Suppressor macrophage (primary cell): ENCODE measurements at places on chromosomes 6 and 20.

DNA sequence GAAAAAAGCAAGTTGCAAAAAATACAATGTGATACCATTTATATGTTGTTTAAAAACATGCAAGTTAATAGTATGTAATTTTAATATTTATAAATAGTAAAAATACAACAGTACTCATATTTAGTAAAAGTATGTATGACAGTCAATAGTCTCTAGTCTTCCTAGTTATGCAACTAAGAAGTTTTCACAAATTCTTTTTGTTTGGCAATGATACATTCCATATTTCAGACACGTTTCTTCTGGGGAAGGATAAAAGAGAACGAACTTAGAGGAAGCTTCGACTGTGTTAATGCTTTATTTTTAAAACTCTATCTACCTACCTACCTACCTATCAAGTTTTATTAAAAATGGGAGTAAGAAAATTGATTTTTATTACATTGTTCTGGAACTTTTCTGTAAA is 77.7 kb downstream of the UBE3D start:
- no peak for DNase-seq

DNA sequence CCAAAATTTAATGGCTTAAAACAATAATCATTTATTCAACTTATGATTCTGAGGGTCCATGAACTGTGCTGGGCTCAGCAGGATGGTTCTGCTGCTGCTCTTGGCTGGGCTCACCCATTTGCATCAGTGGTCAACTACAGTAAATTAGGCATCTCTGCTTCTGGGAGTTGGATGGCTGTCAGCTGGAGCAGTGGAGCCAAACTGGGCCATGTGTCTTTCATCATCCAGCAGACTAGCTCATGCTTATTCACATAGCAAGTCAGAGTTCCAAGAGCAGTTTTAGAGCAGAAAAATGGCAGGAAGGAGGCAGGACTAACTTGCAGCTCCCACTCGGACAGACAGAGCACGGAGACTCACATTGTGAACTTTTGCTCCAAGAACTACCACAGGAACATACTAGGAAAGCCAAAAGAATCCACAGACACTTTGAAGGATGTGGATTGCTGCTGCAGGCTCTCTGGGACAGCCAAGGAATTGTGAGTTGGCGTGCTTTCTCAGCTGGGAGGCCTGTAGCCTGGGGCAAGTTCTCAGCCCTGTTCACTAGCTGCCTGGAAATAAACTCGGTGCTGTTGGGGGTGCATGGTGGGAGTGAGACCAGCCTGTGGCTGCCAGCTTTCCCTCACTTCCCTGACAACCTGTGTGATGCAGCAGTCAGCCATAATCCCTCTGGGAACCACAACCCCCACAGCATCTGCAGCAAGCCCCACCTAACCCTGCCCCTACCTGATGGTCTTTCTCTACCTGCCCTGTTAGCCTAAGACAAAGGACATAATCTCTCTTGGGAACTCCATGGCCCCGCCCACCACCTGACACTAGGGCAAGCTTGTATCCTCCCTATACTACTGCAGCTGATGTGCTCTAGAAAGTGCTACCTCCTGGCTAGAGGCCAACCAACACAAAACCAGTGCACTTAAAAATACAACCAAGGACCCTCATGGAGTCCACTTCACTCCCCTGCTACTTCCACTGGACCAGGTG is 129.0 kb downstream of the JPH2 start:
- DNase-seq, result no peak

- peak; percentile 62 for DNase-seq
Observed at GRCh38 chr20:10218536-10219451, at the start of gene SNAP25. TSS of gene SNAP25 (plus strand) at chr20:10218830. CDS start at chr20:10275492, 56,662 bp downstream.

GRCh38 chr6:67736161-67736560 is 898.9 kb upstream of the ADGRB3 start:
- no peak for DNase-seq

DNA sequence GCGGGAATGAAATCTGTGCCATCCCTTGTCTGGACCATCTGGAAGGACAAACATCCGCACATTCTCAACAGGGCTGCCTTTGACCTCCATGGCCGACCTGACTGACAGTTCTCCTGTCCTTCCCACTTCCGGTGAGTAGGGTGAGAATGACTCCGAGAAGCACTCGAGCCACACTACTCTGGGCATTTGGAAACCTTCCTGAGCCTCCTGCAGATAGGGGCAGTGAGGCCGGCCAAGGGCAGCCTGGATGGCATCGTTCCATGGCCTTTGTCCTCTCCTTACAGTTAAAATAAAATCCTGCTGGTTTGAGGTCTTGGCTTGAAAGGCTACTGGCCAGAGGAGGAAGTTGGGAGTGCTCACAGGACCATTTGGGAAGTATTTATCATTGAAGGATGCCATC is 70.9 kb upstream of the QKI start:
- DNase-seq, result no peak

- no peak for DNase-seq
Observed at GRCh38 chr20:5316188-5317158, at the start of gene PROKR2. TSS of gene PROKR2 (minus strand) at chr20:5316954. CDS start at chr20:5314369, 2,585 bp downstream.

DNA sequence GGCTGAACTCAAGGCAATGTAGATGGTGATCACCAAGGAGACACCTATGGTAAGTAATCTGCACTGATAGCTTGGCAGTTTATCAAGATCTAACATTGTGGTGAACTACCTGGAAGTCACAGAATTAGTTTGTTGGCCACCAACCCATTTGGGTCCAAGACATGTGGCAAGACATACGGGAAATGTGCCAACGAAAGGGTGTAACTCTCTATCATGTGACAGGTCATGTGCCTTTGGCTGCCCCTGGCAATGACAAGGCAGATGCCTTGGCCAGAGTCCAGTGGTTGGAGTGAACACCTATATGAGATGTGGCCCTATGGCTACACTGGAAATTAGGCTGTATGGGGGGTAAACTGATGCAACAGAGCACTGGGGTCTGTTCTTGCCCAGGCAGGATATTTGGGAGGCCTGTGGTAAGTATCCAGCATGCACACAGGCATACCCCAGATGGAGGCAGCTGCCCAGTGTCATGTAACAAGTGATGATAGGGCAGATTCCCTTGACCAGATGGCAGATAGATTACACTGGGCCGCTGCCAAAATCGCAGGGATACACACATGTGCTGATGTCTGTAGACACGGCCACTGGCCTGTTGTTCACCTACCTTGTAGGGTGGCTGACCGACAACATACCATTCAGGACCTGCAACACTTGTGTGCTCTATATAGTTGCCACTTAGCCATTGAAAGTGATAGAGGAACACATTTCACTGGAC is 35.5 kb upstream of the HSF2 start:
- no peak for DNase-seq

GRCh38 chr20:48154040-48154765 is 368.9 kb upstream of the SULF2 start:
- no peak for DNase-seq

- no peak for DNase-seq
Observed at GRCh38 chr6:170227996-170228945, 62.6 kb downstream of the DLL1 start.

- DNase-seq, result no peak
Observed at GRCh38 chr6:106286746-106287145, 38.8 kb downstream of the ATG5 start.

GRCh38 chr6:105400501-105400900 is 2.4 kb downstream of the PREP start:
- peak; percentile 47 for DNase-seq

GRCh38 chr6:40543146-40543545 is 44.0 kb downstream of the LRFN2 start:
- no peak for DNase-seq

DNA sequence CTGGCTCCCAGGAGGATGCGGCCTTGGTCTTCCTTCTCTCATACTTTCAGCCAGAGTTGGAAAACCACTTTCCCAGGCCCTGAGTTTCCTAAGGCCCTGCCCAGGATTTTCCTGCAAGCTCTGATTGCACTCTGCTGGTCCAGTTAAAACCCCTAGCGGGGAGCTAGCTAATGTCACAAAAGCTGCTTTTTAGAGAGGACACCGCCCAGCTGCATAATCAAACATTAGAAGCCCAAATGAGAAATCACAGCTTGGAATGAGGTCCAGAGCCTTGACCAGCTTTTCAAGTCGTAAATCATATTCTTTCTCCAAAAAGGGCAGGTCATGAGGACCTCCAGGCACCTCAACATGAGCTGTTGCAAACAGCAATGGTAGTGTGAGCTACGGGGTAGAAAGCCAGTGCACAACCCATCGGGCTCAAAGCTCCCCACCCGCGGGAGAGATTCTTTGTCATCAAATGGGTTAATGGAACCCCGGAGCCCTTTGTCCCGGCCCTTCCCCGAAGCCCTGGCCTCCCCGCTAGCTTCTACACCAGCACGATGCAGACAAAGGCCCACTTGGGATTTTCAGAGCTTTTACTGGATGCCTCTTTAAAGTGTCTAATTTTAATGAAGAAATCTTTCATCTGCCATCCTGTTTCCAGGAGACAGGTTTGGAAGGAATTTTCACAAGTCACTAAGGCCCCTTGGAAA is 134.0 kb downstream of the SCML4 start:
- no peak for DNase-seq

DNA sequence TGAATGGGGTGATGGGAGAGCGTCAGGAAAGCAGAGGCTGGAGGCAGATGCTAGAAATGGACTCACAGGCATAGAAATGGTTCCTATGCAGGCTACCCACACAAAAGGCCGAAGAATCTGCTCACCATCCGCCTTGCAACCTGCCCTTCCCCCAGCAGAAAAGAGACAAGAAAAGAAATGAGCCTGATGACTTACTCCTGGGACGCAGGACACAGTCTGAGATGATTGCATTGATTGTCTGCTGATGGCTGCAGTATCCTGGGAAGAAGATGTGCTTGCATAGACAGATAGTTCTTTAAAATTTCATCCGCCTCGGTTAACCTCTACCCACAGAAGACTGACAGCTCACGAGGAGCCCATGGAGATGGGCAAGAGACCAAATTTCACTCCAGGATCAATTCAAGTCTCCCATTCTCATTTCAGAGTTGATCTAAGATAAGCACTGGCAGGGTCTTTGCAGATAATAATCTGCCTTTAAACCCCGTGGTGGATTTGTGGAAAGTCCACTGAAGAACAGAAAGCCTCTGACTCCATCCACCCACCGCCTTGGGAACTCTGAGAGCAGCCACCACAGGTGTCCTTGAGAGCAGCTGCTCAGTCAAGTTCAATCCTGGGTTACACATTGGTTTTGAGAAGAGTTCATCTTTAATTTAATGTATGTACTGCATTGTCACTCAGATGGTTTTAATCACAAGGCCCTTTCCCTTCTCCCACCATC is 7.2 kb downstream of the AGPAT4 start:
- DNase-seq, result peak; percentile 31

GRCh38 chr6:135250751-135251497 is 69.8 kb downstream of the MYB start:
- DNase-seq, result no peak

DNA sequence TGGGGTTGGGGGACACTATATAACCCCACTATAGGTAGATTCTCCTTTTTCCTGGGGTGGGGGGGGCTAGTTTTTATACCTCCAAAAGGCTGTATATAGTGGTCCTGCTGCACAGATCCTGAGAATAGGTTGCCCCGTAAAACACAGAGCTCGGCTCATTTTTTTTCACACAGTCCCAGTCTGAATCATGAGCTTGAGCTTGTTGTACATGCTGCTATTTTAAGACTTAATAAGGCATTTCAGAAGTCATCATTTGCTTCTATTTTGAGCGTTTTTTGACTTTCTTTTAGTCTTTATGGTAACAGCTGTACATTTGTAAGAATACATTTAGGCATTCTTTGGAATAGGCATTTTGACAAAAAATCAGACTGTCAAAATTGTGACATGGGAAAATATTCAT is 30.5 kb downstream of the SLC9A8 start:
- DNase-seq, result no peak

DNA sequence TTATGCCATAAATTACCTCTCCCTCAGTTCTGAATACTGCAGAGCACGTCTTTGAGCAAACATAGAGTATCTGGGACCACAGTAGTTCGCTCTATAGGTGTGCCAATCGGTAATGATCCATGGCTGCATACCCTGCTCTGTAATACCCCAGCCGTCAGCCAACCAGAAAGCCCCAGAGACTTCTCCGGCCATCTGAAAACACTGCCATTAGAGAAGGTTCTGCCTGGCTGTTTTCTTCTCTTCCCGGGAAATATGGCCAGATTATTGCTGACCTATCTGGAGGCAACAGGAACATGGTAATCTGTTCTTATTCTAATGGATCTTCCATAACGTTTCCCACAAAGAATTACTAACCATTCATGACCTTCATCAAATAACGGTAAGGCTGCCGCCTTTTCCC is 139.9 kb downstream of the RPS12 start:
- DNase-seq, result no peak

- peak; percentile 72 for DNase-seq
Observed at GRCh38 chr20:60137657-60138245, 179.5 kb downstream of the CDH26 start.

GRCh38 chr6:106546261-106546690 is 83.0 kb downstream of the RTN4IP1 start:
- no peak for DNase-seq

- DNase-seq, result peak; percentile 2
Observed at GRCh38 chr6:684831-685636, 7.9 kb downstream of the EXOC2 start.

DNA sequence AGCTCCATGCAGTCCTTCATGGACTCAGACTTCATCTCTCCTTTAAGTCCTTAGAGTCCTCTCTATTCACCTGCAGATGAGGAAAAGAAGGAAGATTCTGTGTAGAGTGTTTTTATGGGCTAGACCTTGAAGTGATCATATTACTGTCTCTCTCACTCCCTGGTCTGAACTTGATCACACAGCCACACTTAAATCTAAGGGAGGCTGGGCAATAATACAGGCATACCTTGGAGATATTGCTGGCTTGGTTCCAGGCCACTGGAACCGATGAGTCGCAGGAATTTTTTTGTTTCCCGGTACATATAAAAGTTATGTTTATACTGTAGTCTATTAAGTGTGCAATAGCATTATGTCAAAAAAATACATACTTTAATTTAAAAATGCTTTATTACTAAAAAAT is 59.2 kb upstream of the FOXO3 start:
- DNase-seq, result no peak

- DNase-seq, result no peak
Observed at GRCh38 chr20:61850457-61850856, 215.2 kb downstream of the TAF4 start.

- no peak for DNase-seq
Observed at GRCh38 chr20:46151936-46152335, 33.8 kb downstream of the CD40 start.

DNA sequence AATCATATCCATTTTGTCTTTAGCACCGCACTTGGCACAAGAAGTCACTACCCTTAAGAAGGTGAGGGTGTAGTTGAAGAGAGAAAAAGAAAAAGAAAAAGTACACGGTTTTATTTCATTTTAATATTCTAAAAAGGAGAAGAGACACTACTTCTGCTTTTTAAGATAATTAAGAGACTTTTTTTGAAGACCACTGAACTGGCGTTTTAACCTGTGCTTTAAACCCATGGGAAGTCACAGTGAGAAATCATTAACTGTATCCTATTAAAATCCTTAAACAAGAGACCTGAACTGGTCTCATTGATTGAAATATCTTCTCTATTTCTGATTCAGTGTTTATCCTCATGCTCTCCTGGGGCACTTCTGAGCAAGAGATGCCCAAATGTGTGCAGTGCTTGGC is 243.5 kb downstream of the TMEM242 start:
- DNase-seq, result no peak

- no peak for DNase-seq
Observed at GRCh38 chr20:9329355-9330101, 184.9 kb upstream of the LAMP5 start.

GRCh38 chr6:117346142-117346930 is 79.4 kb downstream of the ROS1 start:
- peak; percentile 38 for DNase-seq
